ENCODE measurements at places on chromosomes 4 and X. TPM values are rescaled to one million over a fixed set of nuclear protein-coding genes. Genes with fewer than 3 reads are reported as not detected.

DNA sequence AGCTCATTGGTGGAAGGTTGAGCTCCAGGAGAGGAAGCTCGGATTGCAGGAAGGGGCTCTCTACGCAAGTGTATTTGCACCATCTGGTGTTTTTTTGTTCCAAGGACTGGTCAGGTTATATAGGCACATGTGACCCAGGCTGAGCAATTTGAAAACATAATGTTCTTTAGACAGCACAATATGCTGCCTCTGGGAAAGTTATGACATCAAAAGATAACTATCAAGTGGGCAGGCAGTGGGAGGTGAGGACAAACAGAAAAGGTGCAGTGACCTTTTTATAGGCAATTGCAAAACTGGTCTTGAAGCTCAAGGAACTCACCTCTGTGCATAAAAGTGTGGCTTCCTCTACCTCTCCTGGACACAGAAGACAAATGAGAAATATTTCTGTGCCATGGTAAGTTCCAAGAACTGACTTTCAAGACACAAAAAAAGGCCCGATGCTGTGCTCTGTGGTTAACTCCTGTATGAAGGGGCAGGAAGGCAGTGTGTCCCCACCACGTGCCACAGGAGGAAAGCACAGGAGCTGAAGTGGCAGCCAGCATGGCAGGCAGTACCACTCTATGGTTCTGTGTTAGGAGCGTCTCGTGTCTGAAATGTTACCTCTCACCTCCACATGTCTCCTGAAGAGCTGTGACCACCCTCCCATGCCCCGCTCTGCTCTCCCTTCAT is 128.6 kb downstream of the SHROOM3 start:
- no peak for DNase-seq

DNA sequence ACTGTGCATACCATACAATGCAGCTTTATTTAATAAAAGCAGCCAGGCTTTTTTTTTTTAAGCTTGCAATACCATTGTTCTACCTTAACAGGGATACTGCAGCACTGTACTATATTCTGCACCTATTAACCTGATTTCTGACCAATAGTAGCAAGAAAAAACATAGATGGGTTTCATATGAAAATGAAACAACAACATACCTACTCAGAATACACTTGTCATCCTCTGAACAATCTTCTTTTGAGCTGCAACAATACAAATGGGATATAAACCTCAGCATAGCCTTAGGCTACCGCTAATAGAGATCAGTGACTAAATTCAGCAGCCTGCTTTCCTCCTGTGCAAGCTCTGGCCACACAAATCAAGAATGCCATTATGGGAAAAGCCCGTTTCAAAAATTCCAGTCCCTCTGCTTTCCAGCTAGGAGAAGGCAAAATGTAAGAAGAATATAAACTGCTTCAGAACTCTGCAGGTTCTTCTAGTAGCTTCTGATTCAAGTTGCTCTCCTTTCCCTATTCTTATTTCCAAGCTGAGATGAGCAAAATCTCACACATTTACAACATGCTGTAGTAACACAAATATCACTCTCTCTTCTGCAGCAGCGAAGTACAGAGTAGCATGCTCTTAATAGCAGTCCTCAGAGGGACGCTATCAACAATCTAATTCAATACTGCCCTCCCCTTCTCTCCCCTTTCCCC is 143.4 kb downstream of the KLHL13 start:
- DNase-seq: no peak

DNA sequence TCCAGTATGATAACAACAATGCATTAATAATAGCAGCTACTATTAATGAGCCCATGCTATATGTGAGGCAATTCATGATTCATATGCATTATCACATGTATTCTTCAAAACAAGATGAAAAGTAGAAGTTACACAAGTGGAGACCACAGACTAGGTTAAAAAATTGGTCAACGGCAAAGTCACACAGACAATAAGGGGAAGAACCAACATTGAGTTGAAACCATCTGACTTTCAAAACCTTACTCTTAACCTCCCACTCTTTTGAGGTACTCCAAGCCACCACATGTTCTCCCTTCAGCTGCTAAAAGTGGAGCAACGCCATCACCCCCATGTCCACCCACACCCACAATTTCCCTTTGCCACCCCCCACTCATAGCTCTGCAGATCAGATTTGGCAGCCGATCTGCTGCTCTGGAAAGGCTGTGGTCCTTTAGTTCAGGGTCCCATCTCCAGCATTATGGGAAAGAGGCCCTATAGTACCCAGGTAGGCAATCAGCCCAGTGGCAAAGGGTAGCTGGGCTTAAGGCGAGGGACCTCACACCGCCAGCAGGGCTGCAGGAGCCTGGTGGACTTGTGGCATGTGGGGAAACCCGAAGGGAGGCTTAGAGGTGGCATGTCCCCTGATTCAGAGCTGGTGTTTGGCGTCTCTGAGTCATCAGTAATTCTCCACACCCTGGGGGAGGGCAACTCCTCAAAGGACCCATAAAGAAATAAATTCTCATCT is 33.5 kb upstream of the CYBB start:
- no peak for DNase-seq

DNA sequence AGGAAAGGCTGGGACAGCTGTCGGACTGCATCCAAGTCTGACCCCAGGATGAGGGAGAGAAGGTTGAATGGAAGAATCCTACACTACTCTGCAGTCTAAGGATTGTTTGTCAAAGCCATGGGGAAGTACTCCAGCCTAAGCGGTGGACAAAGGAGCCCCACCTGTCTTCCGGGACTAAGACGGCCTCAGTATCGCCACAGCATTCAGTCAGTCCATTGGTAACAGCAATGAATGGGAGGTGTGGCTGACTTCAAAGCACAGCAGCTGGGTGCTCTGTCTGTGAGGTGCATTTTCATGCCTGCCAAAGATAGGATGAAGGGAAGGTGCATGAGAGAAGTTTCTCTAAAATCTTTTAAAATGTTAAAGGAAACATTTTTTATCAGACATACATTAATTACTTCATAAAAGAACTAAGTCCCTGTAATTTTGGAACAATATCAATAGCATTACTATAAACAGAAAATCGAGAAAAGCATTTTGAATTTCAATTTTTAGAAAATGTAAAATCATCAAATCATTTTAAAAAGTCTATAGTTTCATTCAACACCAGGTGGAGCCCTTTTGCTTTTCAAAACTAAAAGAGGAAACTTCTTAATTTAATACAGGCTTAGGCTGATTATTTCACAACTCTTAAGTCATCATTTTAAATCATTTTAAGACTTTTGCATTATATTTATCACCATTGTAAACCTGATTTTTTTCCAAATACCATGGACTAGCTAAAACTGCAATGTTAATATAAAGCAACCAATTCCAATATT is 27.6 kb upstream of the INTU start:
- no peak for DNase-seq

GRCh38 chrX:47160781-47161180 is 15.8 kb downstream of the RBM10 start:
- DNase-seq: no peak

DNA sequence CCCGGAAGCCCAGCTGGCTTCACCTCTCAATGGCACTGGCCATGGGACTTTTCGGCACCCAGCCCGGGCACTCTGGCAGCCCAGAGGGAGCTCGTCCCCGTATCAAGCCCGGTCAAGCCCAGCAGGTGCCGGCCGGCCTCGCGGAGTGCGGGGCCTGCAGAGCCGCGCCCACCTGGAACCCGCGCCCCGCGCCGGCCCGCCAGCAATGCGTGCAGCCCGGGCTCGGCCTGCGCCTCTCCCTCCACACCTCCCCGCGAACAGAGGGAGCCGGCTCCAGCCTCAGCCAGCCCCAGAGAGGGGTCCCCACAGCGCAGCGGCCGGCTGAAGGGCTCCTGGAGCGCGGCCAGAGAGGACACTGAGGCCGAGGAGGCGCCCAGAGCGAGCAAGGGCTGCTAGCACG is 133.6 kb upstream of the FRG1 start:
- no peak for DNase-seq

DNA sequence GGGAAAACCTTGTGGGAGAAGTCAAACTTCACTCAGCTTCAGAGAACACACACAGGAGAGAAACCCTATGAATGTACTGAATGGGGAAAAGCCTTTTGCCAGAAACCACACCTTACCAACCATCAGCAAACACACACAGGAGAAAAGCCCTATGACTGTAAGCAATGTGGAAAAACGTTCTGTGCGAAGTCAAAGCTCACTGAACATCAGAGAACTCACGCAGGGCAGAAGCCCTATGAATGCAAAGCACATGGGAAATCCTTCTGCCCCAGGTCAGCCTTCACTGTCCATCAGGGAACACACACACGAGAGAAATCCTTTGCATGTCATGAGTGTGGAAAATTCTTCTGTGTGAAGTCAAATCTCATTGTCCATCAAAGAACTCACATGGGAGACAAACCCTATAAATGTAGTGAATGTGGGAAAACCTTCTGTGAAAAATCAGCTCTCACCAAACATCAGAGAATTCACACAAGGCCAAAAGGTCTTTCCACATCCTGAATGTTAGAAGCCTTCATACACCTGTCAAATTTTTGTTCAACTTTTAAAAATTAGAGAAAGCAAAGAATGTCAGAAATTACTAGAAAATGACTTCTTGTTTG is 199.4 kb downstream of the SMIM20 start:
- DNase-seq: no peak

- no peak for DNase-seq
These were observed 41.0 kb downstream of the MAP7D3 start for GRCh38 chrX:136210243-136210642.

GRCh38 chr4:28010577-28011240 is 1150.1 kb downstream of the STIM2 start:
- no peak for DNase-seq

DNA sequence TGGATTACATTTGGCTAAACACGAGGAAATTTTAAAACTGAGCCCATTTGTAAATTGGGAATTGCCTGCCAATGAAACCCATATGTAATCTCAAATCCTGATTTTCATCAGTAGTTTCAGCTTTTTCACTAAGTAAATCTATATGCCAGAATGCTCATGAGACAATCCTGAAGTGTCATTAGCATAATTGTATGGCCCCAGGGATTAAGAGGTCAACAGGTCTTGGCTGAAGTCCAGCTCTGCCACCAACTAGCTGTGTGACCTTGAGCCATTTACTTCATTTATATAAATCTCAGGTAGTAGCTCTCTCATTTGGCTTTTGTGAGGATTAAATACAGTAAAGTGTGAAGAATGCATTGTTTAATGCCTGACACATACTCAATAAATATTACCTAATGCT is 320.5 kb upstream of the EMCN start:
- no peak for DNase-seq

DNA sequence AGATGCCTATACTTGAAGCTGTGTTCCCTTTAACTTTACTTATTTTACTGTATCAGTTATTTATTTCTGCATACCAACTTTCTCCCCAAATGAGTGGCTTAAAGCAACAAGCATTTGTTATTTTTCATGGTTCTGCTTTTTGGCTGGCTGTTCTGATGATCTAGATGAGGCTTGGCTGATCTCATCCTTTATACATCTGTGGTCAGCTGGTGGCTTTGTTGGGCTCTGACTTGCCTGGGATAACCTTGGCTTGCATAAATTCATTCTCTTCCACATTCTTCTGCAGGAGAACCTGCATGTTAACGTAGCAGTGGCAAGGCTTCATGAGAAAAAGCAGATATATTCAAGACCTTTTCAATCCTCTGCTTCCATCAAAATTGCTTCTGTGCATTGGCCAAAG is 1317.6 kb downstream of the ADGRL3 start:
- no peak for DNase-seq

GRCh38 chr4:24568425-24568824 is 15.9 kb downstream of the DHX15 start:
- no peak for DNase-seq

The TLR10 gene
- total RNA-seq: not detected

The ZFYVE28 gene
- 12.3 TPM for total RNA-seq
